Ureter (tissue), 1 donor: ENCODE measurements at places on chromosomes 2 and 18. TPM values are rescaled to one million over a fixed set of nuclear protein-coding genes. Genes with fewer than 3 reads are reported as not detected.

Gene MARS2
- 10.5 TPM for total RNA-seq

Gene NEDD4L
- total RNA-seq, result 299 TPM

DNA sequence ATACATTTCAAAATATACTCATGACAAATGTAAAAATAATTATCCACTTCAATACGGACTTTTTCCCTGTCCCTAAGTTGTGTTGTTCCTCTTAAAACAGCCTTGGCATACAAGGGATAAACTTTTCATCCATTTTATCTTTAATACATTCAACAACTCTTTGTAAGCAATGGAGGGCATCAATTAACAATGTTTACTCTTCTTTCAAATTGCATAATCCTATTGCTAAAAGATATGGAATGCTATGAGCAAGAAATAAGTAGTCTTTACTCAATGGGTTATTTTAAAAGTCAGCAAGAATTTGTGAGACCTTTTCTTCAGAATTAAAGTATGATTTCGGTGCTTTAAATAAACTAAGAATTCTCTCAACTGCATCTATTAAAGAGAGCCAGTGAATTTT lies 41.9 kb downstream of the SCN9A start:
- no peak for DNase-seq

GRCh38 chr2:239225371-239225851 lies 175.4 kb downstream of the HDAC4 start:
- DNase-seq, result no peak

Gene HOXD4
- total RNA-seq, result 22.4 TPM
